Right renal pelvis (tissue), 4 donors: ENCODE measurements at places on chromosomes 6 and 20. TPM values are rescaled to one million over a fixed set of nuclear protein-coding genes. Genes with fewer than 3 reads are reported as not detected.

DNA sequence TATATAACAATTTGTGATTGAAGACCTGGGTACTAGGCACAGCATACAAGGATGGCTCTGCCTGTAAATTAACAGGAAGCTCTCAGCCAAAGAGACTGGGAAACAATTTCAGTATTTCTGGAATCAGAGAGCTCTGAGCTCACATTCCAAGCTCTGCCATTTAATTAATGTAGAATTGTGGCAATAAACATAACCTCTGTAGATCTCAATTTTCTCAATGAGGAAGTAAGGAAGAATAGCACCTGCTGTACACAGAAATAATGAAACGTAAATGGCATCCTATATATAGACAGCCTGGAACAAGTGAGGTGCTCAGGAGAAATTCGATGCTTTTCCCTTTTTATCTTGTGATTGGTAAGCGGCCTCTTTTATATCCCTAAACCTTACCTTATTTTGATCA lies 538.5 kb upstream of the JAG1 start:
- no peak for DNase-seq

- no peak for DNase-seq
Observed at GRCh38 chr20:50578778-50579165, 68.6 kb downstream of the PTPN1 start.

DNA sequence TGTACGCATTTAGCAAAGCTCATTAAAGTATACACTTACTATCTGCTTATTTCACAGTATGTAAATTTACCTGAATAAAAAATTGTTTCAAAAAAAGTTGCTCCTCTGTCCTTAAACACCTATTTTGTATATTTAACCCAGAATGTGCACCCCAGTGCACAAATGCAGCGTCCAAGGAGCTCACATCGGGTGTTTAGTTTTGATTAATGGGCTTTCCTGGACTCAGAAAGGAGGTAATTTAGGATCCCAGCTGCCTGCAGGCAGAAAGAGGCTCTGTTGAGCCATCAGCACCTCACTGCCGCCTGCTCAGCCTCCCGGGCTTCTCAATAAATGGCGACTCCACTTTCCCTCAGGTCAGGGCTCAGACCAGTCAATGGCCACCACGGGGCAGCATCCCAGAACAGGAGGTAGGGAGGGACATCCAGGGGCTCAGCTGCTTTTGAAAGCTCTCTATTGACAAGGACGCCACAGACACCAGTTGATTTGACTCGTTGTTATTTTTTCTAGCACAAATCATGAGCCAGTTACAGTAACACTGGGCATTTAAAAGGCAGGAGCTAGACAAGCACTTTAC lies 70.2 kb upstream of the TBC1D7 start:
- DNase-seq, result no peak

GRCh38 chr6:120511712-120512111 lies 822.6 kb downstream of the TBC1D32 start:
- no peak for DNase-seq

- no peak for DNase-seq
Observed at GRCh38 chr6:101578306-101578705, 184.8 kb downstream of the GRIK2 start.

GRCh38 chr20:3735768-3736167 lies 3.3 kb downstream of the HSPA12B start:
- DNase-seq, result no peak

- DNase-seq, result no peak
Observed at GRCh38 chr6:49645139-49645538, 8.5 kb upstream of the RHAG start.

C4B gene
- polyA plus RNA-seq, result 13.1 TPM

DNA sequence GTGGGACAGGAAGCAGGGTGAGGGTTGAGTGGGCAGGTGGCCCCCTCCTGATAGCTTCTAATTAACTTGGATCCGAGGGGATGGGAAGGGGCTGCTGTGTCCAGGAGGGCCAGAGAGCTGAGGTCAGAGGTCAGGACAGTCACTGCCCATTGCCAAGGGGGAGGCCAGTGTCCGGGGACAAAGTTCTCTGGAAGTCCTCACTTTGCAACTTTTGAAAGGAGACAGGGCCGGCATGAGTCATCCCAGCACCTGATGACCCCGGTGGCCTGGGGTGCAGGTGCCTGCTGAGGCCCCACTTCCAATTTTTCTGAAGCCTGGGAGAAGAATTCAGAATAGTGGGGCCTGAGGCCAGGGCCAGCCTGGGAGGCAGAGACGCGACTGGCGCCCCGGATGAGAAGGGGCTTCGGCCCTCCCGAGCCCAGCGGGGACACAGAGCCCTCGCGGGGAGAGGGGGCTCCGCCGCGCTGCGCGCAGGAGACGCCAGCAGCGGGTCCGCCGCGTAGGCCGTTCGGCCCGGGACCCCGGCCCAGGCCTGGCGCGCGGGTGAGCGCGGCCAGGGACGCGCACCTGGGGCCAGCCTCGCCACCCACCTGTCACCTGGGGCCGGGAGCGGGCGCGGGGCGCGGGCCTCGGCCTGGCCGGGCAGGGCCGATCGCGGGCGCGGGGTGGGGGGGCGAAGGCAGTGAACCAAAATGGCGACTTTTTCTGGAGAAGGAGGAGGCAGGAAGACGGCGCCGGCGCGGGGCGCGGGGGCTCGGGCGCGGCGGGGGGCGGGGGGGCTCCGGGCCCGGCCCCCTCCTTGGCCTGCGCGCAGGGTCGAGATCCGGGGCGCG lies 586 bp downstream of the ZNF512B start:
- DNase-seq, result no peak

DNA sequence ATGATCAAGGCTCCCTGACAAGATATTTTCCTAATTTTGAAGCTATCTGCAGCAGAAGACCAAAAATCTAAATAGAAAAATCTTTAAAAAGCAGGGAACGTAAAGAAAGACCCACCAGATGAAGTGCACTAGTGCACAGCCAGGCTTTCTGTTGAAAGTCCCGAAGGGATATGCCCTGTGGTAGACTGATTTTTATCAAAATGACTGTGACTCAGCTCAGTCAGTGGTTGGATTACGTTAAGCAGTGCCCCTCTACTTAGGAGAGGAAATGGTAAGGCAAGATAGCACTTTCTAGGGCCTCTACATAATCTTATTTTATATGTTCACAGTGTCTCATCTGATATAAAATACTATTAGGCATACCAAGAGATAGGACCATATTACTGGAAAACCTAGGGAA lies 123.4 kb upstream of the RAB32 start:
- DNase-seq, result no peak

- DNase-seq, result peak; percentile 40
Observed at GRCh38 chr20:48051794-48052474, 266.7 kb upstream of the SULF2 start.

HLA-G gene
- polyA plus RNA-seq, result 5.8 TPM

RAD21L1 gene
- not detected for polyA plus RNA-seq

DNA sequence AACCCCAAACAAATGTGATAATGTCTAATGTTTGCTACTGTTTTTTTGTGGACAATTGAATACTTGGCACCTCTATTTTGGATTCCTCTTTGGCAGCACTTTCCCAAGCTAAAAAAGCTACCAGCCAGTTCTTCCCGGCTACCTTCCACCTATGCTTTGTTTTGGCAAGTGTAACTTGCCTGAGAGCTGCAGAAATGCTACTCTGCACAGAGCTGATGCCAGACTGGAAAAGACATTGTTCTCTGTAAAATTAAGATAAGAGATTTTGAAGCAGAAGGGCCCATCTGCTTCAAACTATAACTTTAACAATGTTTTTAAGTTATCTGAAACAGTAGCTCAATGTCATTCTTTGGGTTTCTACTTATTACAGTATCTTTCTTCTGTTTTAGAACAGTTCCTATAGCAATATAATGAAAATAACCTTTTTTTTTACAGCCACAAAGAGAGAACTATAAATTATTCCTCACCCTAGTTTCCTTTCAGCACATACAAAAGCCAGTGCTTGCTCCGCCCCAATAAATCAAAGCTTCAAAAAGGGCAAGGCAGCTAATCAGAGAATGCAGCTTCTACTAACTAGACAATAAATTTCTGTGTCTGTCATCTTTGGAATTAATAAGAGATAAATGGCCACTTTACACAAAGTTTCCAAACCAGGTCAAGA lies 183.1 kb downstream of the UBE3D start:
- DNase-seq, result no peak

DNA sequence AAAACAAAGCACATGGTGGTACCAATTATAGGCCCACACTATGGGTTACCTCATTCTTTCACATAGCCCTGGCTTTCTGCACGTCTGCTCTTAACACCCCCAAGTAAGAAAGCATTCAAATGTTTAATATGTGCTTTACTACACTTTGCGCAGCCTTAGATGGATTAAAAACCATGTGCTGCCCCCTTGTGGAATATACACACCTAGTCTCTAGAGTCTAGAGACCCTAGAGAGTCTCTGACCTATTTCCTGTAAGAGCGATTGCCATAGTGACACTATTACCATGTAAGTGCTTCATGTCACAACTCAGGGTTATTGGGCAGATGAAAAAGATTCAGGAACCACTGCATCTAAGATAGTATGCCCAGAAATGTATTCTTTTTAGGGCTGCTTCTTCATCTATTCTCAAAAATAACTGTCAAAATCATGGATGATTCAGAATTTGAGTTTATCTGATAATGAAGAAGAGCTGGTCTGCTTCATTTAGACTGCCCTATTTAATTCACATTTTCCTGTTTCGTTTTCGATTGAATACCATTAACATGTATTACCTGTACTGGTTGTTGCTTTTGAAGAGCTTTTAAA lies 186.3 kb downstream of the ADGB start:
- DNase-seq, result no peak
